ENCODE measurements at places on chromosomes 4 and X.

- DNase-seq, result no peak
Measured at GRCh38 chrX:109327251-109327650, 154.6 kb downstream of the GUCY2F start.

DNA sequence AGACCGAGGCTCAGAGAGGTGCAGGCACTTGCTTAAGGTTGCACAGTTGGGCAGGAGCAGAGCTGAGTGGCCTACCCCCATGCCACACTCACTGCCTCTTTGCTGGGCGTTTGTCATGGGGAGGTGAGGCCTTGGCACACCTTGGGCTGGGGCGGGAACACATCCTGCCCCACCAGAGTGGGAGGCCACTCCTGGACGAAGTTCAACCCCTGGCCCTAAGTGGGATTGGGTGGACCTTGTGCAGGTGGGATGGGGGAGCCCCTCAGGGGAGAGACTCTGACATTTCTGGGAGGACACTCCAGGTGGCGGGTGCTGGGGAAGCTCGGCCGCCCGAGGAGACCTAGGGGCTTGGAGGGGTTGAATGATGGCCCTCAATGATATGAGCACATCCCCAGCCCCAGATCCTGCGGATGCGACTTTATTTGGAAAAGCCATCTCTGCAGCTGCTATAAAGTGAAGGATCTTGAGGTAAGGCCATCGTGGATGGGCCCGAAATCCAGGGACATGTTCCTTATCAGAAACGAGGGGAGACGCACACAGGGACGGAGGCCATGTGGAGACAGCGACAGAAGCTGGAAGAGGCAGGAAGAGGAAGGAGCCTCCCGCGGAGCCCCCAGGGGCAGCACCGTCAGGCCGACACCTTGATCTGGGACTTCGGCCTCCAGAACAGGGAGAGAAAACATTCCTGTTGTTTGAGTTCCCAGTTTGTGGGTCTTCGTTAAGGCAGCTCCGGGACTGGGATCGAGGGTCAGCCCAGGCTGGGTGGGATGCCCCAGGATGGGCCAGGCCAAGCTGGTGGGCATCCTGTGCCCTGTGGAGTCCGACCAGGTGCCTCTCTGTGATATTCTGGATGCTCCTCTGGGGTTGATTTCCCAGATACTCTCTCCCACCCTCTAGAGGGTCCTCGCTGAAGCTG is 111.6 kb upstream of the LRPAP1 start:
- DNase-seq, result no peak

DNA sequence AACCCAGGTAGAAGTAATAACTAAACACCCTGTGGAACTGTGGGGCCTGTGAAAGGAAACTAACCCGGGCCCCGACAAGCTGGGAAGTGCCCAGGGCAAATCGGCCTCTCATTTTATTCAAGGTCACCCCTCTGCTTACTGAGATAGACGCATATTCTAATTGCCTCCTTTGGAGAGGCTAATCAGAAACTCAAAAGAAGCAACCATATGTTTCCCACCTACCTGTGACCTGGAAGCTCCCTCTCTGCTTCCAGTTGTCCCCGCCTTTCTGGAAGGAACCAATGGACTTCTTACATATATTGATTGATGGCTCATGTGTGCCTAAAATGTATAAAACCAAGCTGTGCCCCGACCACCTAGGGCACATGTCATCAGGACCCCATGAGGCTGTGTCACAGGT is 23.1 kb upstream of the DHRSX start:
- DNase-seq, result no peak

DNA sequence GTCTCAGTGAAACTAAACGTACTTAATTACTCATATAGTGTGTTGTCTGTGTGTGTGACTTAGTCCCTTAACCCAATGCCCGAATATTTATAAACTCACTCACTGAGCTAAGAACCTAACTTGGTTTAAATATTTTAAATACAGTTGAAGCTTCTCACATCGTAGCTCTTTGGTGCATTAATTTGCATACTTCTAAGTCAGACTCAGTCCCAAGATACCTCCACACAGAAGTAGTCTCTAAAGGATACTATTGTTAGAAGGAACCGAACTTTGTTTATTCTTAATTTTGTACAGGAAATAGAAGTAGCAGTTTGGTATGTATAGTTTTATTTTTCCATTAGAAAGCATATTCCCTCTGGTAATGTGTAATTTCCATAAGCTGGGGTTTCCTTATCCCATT is 54.0 kb upstream of the NKAP start:
- no peak for DNase-seq

GRCh38 chrX:132193872-132194574 is 25.2 kb downstream of the RAP2C start:
- no peak for DNase-seq

- no peak for DNase-seq
Measured at GRCh38 chrX:48541140-48541814, 1.8 kb downstream of the TBC1D25 start.

DNA sequence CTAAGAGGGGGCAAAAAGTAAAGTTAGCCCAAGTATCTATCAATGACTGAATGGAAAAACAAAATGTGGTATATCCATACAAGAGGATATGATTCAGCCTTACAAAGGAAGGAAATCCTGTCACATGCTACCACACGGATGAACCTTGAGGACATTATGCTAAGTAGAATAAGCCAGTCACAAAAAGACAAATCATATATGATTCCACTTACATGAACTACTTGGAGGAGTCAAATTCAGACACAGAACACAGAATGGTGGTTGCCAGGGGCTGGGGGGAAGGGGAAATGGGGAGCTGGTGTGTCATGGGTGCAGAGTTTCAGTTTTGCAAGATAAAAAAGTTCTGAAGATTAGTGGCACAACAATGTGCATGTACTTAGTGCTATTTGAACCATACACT is 101.8 kb downstream of the SH3KBP1 start:
- DNase-seq, result no peak

GRCh38 chrX:5644776-5645175 is 583.9 kb downstream of the NLGN4X start:
- no peak for DNase-seq

GRCh38 chrX:110745288-110745687 is 50.3 kb downstream of the CHRDL1 start:
- DNase-seq, result no peak

GRCh38 chr4:125689805-125690204 is 375.1 kb downstream of the FAT4 start:
- DNase-seq, result no peak

DNA sequence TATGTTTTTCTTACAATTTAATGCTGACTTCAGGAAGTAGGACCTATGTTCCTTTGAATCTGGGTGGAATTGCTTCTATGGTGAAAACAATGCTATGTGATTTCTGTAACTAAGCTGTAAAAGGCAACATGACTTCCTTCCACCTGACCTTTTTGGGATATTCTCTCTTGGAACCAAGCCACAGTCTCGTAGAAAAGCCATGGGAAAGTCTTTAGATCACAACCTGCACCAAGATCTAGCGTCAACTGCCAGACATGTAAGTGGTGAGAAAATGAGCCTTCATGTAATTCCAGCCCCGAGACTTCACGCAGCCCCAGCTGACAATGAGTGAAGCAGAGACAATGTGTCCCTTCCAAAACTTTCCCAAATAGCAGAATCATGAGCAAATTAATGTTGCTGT is 297.0 kb upstream of the DCAF8L1 start:
- DNase-seq, result no peak

DNA sequence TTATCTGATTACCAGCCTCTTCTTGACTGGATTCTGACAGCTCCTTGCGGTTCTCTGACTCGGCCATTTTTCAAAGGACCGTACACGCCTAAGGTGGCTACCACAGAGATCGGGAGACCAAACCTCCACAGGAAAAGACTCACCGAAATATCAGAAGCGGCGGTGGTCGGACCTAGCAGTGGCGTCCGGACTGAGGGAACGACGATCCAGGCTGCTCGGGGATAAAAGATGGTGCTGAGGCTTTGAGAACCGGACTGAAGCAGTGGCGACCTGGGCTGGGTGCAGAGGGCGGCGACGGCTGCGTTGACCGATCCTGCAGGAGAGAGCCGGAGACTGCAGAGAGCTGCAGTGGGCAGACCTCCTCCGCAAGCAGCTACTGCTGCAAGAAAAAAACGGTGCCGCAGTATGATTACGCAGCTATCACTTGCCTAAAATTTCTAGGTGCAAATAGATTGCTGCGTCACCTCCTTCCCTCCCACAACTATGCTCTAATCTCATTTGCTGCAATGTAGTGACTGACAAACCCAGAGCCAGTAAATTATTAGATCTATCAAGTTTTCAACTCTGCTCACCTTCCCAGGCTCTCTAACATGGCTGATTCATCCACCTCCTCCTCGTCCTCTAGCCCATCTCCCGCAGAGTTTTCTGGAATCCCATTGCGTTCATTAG is at the start of gene NAP1L2:
TSS of gene NAP1L2 (minus strand) at position 426 of the 669 bp plus-strand sequence. CDS start at position 67, 359 bp downstream.
- DNase-seq, result no peak

- no peak for DNase-seq
Measured at GRCh38 chr4:176191974-176192373, 3.4 kb downstream of the SPATA4 start.

GRCh38 chr4:37627263-37627662 is 58.9 kb downstream of the RELL1 start:
- DNase-seq, result no peak

- peak; percentile 37 for DNase-seq
Measured at GRCh38 chr4:40307627-40308497, 27.3 kb upstream of the CHRNA9 start.

GRCh38 chrX:10709276-10709675 is 88.9 kb upstream of the MID1 start:
- no peak for DNase-seq
